ENCODE measurements at places on chromosomes 1 and 21.

- DNase-seq, result no peak
These were observed 9.4 kb upstream of the S100A8 start for GRCh38 chr1:153400244-153400643.

DNA sequence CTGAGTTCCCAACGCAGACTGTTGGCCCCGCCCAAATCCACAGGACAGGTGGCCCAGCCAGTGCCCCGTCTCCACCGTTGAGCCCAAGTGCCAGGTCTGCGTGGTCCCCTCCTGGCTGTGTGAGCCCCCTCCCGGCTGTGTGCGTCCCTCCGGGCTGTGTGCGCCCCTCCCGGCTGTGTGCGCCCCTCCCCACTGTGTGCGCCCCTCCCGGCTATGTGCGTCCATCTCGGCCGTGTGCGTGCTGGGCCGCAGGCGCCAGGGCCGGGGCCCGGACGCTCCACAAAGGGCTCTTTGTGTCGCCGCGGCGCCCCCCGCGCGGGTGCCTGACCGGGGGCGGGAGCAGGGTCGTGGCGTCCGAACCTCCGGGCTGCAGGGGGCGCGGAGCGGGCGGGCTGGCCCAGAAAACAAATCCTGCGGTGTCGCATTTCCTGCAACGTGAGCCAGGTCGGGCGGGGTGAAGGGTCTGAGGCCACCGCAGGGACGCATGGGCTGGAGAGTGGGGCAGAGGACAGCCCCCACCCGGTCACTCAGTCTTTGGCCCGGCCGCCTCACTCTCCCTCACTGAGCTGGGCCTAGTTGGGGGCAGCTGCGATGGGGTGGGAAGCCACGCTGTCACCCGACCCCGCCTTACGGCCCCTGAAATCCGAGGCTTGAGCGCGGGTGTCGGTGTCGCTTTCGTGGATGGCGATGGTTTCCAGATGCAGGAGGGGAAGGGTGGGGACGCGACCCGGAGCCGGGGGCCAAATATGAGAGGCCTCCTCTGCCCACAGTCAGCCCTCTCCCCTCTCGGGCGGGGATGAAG lies 18.8 kb downstream of the TNFRSF25 start:
- DNase-seq, result no peak

DNA sequence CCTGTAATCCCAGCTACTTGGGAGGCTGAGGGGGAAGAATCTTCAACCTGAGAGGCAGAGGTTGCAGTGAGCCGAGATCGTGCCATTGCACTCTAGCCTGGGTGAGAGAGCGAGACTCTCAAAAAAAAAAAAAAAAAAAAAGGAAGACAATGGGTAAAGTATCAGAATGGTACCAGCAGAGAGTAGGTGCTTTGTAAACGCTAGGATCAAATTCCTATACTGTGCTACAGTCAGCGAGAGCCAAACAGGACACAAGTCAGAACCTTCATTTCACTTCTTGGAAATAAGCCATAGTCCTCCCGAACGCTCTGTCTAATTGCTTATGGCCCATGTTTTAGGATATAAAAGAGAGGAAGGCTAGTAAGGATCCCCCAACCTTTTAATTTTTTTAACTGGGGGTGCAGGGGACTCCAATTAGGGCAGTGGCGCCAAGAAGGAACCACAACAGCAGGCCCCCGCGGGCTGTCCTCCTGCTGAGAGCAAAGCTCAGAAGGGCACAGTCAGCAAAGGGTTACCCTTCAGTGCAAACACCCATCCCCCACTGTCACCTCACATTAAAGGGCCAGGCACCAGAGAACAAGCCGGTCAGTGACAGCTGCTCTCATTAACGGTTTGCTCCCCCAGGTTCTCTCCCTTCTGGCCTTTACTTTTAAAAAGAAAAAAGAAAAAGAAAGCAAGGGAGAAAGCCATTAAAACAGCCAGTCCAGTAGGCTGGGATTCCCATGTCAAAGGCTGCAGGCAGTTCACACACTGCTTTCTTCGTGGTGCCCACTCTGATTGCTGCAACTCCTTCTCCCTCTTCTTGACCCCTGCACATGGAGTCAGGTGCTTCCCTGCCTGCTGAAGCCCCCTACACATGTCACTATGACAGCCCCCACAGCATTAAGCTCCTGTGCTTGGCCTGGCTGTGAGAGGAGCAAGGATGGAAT lies 69.4 kb downstream of the PLPP3 start:
- DNase-seq, result no peak

DNA sequence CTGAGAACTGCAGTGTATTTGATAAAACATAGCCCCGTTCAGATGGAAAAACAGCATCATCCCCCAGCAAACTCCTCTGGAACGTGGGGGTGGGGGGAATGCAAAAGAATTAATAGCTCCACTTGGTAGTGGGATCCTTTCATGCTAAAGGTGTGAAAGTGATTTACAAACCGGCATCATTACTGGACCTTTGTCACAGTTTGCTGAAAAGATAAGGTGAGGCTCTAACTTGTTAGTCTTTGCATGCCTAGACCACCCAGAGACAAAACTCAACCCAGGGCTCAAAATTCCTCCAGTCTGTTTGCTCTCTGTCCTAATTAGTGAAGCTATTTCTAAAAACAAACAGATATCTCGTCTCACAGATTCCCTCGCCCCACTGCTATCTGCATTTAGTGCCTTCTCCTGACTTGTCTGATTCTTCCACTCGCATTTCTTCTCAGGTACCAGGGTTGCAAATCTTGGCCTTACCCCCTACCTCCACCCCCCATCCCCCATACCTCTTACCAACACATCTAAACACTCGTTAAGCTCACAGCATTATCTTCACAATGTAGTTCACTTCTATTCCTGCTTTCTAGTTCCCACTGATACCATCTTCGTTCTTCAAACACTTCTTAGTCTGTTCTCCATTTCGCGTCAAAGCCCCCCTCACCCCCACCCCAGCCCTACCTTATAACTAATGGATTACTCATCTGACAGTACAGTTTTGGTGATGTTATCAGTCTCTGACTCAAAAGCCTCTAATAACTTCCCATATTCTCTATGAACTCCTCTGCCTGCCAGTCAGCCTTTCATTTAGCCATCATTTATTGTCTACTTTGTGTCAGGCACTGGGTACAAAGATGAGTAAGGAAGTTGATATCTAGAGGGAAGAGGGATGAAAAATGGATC lies 11.8 kb downstream of the IER5 start:
- no peak for DNase-seq

GRCh38 chr1:38733761-38734160 lies 125.8 kb downstream of the RRAGC start:
- DNase-seq, result no peak

- no peak for DNase-seq
These were observed 29.4 kb downstream of the OLFML2B start for GRCh38 chr1:161994175-161994668.

GRCh38 chr1:228739826-228740225 lies 4.5 kb downstream of the RHOU start:
- DNase-seq, result no peak

- no peak for DNase-seq
These were observed 2.9 kb upstream of the MTF1 start for GRCh38 chr1:37862330-37862729.

DNA sequence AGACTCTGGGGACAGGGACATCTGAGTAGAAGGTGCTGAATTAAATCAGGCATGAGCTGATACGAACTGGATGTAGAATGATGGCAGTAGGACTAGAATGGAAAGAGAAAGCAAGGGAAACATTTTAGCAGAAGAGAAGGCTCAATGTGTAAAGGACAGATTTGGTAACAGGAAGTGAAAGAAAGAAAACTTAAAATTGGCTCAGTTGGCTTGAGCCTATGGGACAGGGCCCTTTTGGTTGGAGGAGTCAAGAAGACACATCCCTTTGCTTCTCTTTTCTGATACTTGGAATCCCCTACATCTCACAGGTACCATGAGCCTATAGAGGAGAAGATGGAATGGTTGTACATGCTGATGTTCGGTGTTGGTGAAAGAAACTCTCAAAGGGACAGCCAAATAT lies 300.6 kb upstream of the PLXNA2 start:
- no peak for DNase-seq

DNA sequence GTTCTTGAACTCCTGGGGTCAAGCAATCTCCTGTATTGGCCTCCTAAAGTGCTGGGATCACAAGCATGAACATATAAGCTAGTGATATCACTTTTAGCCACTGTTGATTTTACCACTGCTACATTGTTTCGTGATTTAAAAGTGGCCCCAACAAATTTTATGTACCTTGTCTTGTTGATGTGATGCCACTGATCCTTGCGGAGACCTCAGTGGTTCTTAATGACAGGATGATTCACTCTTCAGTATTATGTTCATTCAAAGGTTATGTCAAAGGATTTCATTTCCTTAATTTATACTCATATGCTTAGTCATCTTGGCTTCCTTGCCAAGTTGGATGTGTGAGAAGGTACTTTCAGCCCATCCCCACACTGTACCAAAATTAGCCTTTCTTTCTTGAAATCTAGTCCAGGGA lies 12.1 kb downstream of the PRKACB start:
- no peak for DNase-seq

DNA sequence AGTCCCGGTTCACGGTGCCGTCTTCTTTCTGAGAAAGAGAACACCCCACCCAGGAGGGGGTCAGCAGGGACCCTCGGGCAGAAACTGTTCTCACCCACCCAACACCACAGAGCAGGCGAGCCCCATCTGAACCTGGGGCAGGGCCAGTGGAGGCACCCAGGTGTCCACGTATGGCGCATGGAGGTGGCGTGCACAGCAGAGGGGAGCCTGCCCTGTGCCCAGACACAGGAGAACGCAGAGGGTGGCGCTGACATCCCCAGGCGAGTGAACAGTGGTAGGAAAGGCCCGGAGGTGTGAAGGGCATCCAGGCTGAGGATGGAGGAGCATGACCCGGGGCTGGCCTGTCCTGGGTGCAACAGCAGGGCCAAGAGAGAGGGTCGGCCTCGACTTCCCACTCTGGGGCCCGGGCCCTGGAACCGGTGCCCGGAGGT lies 91.1 kb downstream of the STUM start:
- DNase-seq, result no peak

DNA sequence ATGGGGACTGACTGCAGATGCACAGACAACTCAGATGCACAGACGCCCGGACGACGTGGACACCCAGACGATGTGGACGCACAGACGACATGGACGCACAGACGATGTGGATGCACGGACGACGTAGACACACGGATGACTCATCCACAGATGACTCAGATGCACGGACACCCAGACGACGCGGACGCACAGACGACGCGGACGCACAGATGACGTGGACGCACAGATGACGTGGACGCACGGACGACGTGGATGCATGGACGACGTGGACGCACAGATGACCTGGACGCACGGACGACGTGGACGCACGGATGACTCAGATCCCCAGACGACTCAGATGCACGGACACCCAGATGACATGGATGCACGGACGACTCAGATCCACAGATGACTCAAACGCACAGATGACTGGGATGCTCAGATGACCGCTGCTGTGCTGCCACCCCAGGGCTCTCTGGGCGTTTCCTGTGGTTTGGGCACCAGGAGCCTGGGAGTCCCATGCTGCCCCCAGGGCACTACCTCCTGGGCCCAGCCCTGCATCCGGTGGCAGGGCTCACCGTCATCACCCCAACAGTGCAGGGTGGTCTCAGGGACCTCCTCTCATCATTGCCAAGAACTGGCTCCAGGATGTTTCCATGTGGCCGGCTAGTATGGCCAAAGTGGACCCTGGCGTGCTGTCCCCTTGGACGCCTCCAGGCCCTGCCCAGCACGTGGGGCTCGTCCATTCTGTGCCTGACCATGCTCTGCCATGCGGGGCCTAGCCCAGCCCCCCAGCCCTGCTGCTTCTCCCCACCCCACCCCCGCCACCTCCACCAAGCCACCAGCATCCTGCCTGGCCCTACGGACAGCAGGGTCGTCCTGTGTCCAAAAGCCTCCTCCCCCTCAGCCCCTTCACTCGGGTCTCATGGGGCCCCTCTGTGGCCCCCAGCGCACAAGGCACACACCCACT lies 14.0 kb downstream of the FAAP20 start:
- DNase-seq, result no peak

GRCh38 chr1:161486806-161487741 lies 18.2 kb upstream of the FCGR2A start:
- no peak for DNase-seq

DNA sequence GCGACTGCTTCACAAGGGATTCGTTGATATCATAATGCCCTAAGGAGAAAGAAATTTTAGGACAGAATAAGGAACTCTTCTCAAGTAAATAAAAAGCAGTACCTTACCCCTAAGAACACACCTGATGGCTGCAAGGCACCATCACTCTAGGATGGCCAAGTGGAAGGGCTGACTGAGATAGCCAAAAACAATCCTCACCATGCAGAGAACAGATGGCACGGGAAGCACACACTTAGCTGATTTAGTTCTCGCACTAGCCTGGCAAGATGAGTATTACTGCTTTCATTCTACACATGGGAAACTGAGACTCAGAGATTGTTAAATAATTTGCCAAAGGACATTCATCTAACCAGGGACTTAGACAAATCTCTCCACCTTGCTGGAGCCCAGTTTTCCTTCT lies 43.8 kb downstream of the STPG1 start:
- no peak for DNase-seq

DNA sequence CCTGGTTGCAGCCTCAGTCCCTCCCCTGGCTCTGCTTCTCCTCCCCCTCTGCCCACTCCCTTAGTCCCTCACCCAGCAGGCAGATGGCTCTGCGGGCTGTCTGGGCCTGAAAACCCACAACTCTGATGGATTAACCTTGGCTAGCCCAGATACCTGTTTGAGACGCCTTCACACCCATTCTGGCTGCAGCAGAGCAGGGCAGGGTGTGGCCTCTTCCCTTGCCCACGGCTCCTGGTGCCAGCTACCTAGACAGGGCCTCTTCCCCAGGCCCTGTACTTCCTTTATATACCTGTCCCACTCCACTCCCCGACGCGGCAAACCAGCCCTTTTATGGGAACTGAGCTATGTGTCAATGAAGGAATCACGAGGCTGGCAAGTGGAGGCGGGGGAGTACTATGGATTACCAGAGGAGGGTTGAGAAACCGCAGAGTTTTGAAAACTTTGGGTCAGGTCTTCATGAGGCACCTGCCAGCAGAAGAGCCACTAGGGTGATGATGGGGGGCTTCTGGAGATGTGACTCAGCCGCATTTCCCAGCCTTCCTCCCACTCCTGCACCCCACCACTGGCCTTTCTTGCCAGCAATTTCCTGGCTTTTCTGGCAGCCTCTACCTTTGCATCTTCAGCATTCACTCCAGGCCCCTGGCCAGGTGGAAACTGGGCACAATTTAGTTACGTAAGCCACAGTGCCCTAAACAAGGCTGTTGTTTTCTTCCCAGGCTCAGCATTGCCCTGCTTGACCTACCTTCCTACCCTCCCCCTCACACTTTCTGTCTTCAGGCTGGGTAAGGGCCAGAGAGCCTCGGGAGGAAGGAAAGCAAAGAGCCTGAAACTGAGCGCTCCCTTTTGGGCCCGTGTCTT lies at the start of gene CHI3L1:
Gene CHI3L1, minus strand, starts transcription at position 259 of the 858 bp plus-strand sequence. Its CDS starts 81 bp downstream, at position 178.
- DNase-seq, result no peak

GRCh38 chr1:239337799-239338430 lies 48.5 kb upstream of the CHRM3 start:
- no peak for DNase-seq

DNA sequence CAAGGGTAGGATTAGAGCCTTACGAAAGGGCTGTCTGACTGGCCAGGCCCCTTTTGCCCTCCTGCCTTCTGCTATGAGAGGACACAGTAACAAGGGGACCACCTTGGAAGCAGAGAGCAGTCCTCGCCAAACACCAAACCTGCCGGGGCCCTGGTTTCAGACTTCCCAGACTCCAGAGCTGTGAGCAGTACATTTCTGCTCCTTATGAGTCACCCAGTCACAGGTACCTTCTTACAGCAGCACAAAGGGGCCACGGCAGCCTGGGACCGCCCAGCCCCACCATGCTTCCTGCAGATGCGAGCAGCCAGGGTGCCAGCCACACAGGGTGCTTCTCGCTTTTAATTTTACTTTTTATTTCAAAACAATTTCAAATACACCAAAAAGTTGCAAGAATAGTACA lies 17.2 kb upstream of the POFUT2 start:
- no peak for DNase-seq

- DNase-seq, result no peak
These were observed 967.8 kb upstream of the NCAM2 start for GRCh38 chr21:20030390-20030789.

Measured in stimulated activated CD8-positive, alpha-beta memory T cell treated with anti-CD3 and anti-CD28 coated beads, Interleukin-7, amount 100 ng/mL, for 48 hours (primary cell).